ENCODE measurements at places on chromosomes 5 and 9.

GRCh38 chr9:23258569-23258968 is 567.5 kb downstream of the ELAVL2 start:
- DNase-seq = no peak

DNA sequence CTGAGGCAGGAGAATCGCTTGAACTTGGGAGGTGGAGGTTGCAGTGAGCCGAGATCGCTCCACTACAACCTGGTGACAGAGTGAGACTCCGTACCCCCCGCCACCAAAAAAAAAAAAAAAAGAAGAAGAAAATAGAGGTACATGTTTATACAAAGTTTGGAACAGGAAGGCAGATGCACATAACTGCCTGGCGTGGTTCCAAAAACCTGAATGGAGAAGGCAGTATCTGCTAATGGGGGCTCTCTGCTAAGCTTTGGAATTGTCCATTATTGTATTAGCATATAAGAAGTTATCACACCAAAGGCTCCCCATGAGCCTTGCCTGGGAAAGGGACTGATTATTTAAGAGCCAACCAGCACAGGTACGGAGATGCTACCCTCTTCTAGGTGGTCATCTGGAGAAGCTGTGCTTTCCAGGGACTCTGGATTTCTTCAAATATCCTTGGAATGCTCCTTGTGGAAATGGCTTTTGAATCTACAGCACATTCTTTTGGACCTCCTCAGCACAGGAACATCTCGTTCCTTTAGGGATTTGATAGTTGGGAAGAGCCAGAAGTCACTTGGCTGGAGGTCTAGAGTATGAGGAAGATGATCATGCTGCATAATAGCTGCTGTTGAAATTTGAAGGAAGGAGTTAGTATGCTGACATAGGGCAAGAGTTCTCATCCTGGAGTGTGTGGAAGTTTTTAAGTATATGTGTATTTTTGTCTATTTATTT is 42.5 kb upstream of the ABCA1 start:
- DNase-seq = no peak

DNA sequence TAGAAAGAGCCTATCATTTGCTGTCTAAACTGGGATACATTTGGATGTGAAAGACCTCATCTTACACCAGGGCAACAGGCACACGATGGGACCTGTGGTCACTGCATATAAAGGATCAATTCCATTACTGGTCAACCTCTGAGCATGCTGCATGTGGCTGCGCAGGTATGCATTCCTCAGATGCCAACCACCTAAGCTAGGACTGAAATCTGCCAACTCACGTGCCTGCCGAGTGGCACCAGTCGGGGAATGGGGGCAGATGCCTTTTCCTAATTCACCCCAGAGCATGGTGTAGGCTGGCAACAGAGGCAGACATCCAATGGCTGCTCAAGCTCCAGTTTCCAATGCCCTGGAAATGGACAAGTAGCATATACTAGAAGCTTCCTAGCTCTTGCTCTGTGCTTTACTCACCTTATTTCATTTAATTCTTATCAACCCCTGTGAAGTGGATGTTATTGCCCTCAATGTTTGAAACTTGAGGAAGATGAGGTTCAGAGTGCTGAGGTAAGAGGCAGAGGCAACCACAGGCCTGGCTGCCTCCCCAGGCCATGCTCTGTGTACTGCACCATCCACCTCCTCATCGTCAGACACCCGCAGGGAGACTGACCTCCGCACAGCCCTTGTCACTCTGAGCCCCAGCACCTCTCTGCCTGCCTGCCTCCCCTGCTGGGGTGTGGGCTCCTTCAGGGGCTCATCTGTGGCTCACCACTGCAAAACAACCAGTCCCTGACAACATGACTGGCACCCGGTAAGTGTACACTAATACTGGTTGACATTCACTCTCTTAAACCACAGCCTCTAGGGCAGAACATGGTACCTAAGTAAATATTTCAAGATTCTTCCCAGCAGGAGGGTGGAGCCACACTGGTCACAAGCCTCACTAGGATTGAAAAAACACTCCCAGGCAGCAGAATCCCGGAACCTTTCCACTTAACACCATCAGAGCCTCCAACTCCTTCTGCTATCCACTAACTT is 228.5 kb downstream of the CRB2 start:
- no peak for DNase-seq

- DNase-seq = no peak
Observed at GRCh38 chr5:42858031-42858643, 46.4 kb upstream of the SELENOP start.

- DNase-seq = no peak
Observed at GRCh38 chr5:15267966-15268365, 232.0 kb upstream of the FBXL7 start.

- peak; percentile 38 for DNase-seq
Observed at GRCh38 chr5:42579320-42579719, 156.1 kb downstream of the GHR start.

- DNase-seq = no peak
Observed at GRCh38 chr5:65012301-65012892, 243.7 kb downstream of the CWC27 start.

- DNase-seq = no peak
Observed at GRCh38 chr5:50301756-50302155, 139.3 kb downstream of the EMB start.

All from inflammatory macrophage treated with lipopolysaccharide for 4 hours (primary cell).